HAP-1 (cell line): ENCODE measurements at places on chromosomes 12 and 14.

DNA sequence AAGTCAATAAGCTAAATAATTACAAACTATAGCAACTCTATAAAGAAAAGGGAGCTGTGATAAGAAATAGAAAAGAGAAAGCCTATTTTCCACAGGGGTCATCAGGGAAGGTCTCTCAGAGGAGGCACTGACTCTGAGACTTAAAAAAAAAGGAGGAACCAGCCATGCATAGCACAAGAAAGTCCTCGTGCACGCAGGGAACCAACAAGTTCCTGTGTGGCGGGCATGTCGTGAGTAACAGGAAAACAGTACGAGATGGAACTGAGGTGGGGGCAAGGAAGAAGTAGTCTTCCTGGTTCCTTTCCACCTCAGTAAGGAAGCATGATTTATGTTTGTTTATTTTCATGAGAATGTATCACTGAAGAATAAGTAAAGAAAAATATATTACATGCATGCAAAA, 367.0 kb upstream of the TMEM132C start:
- no peak for DNase-seq

DNA sequence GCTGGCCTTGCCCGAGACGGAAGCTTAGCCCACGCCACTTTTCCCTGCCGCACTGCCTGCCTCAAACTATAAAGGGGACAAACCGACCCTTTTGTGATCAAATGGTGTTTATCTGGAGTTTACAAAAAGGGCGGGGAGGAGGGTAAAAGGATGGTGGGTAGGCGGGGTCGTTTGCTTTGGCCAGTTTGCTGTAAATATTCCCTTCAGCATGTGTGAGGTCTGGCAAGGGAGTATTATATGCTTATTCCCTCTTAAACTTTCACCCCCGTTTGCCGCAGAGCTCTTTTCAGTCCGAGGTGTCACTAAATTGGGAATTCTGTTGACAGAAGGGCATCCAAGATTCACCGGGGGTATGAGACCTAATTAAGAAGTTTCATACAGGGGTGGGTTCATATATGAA, 3.8 kb upstream of the TBX3 start:
- no peak for DNase-seq

- no peak for DNase-seq
These were observed 231.0 kb upstream of the ATP2B1 start for GRCh38 chr12:89939522-89940215.

DNA sequence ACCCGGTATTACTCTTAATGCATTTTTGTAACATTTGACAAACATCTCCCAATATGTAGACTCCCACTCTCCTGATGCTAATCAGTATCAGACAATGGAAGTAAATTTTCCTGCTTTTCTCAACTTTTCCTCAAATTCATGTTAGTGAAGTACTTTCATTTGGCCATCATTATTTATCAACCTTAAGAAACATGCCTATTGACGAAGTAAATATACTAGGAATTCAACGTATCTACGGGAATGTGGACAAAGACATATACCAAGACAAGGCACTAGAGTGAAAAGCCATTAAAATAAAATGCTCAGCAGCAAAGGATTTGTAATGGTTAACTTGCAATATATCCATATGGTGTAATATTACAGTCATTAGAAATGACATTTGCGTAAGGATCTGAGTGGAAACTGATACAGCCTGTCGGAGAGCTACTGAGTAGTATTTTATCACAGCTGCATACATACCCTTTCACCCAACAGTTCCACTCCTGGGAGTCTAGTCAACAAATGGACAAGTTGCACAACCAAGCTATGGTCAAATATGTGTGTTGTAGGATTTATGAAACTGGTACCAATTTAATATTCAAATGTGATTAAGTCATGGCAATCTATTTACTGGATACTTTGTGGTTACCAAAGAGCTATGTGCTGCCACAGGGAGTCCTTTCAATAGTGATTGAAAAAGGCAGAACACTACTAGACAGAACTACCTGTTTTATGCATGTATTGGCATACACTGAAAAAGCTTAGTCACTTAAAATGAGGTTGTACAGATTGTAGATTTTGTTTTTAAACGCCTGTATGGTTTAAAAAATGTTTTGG, 26.5 kb downstream of the NUDT4 start:
- no peak for DNase-seq

DNA sequence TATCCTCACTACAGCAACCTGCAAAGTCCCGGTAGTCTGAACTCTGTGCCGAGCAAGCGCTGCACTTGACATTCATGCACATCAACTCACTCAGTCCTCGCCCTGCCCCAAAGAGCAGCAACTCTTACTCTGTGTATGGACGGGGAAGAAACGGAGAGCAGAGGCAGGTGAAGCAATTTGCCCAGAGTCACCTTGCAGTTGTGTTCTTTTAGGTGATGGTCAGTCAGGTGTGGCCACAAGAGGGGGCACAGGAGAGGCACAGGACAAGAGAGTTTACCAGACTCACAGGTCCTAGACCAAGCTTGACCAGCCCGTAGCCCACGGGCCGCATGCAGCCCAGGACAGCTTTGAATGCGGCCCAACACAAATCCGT, 39.1 kb downstream of the TSPAN11 start:
- no peak for DNase-seq

DNA sequence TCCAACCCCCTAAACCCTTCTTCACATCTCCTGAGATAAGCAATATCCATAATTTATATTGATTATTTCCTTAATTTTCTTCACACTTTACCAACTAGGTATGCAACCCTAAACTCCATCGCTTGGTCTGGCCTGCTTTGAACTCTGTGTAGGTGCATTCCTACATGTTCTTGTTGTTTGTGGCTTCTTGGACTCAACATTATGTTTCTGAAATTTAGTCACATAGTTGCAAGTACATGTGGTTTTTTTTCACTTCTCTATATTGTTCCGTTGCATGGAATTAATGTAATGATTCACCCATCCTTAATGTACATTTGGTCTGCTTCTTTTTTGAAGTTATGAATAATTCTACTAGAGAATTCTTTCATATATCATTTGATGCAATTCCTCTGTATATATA, 1.6 kb upstream of the TAS2R30 start:
- DNase-seq = no peak

- no peak for DNase-seq
These were observed 141.7 kb downstream of the TMEM132C start for GRCh38 chr12:128408669-128409068.

DNA sequence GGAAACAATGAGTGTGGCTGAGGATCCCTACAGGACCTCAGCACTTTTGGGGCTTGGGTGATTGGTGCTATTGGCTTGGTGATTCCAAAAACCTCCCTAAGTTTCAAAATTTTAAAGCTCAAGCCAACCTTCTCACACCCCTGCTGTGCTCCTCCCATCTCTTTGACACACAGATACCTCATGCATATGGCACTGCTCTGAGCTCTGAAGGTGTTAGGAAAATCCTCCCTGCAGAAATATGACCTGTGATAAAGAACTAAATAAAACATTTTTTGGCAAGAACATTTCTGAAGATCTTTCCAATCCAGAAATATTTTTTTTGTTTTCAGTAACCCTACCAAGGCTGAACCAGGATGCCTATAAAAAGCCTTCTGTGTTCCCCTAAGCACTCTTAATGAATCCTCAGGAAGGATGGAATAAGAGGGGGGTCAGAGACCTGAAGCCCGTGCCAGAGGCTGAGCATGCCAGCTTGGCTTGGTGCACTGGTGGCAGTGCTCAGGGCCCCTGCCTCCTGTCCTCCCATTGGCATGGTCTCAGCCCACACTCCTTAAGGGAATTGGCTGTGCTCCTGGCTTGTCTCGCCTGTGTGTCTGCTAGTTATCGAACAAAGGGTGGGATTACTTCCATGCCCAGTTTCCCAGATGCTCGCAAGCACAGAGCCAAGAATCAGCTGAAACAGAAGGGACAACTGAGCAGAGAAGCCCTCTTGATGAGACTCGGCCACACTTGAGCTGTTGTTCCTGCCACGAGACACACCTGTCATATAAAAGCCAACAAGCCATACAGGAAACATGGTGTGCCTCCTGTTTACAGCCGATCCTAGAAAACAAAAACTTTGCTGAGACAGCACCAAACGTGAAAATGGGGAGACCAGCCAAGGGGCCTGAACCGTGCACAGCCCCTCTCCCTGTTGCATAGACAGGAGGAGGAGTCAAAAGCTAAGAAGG, 132.7 kb upstream of the EEA1 start:
- no peak for DNase-seq

DNA sequence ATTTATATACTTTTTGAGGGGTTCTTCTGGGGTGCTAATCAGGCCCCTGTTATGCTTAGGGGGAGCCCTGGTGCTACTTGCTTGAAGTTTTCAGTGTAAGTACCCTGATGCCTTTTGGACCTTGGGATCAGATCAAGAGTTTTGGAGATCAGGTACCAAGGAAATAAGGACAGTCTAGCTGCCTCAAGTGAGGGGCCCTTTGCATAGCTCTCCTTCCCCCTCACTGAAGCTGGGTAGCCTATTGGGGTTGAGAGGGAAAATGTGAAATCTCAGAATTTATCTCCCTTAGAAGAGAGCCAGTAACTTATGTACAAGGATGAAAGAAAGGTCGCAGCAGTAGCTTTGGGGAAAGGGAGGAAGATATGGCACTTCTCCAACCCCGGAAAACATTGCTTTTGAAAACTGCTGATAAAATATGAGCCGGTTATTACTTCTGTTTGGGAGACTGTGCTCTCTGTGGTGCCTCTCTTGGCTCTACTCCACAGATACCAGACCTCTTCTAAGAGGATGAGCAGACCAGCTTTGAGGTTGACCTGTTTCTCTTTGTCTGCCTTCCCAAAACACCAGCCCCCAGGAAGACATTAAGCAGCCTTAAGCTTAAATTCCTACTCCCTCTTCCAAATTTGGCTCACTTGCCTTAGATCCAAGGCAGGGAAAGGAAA, 8.8 kb upstream of the AMHR2 start:
- no peak for DNase-seq

DNA sequence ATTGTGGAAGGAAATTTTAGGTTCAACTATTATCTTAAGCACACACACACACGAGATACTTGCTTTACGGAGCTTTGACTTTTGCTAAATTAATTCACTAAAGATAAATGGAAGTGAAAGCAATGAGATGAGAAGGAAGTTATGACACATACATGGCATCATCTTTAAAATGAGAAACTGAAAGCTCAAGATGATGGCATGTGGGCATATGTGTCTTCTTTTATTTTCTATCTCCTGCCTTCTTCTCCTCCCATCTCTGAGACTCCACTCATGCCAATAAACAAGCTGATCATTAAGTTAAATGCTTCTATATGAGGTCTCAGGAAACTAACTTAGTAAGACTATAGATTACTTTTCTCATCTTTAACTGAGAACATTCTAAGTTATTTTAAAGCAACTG, 216.7 kb downstream of the MED13L start:
- no peak for DNase-seq

- no peak for DNase-seq
These were observed at the start of gene ACACB for GRCh38 chr12:109115758-109116610. ACACB (plus strand) TSS chr12:109116587; CDS start chr12:109139406, 22,819 bp downstream.

GRCh38 chr12:14268120-14268515, 97.4 kb upstream of the ATF7IP start:
- no peak for DNase-seq

- DNase-seq = no peak
These were observed 4.2 kb downstream of the RHOF start for GRCh38 chr12:121789233-121789781.

DNA sequence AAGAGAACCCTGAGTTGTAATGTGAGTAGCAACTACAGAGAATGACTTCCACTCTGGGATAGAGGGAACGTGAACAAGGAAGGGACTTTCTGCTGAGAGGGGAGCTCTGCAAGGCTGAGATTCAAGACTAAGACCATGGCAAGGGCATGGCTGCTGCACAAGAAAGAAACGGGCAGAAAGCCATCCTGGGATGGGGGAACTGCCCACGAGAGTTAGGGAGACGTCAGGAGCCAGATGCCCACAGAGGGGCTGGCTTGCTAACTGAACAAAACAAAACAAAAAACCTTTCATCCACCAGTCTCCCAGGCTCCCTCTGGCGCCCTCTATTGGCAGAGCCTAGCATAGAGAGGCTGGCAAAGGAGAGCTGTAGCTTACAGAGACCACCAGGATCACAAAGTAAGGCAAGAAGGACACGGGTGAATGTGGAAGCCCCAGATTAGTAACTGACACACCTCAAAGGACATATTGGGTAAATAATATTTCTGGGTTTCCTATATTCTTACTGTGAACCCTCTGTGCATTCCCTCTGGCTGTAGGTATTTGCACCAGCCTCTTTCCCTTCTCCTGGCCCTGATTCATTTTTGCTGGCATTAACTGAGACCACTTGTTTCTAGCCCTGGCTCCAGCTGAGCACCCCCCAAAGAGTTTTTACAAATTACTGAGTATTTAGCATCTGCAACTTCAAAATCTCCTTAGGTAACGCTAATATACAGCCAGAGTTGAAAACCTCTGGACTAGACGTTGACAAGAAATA, 338.3 kb downstream of the EMP1 start:
- peak; percentile 90 for DNase-seq

- no peak for DNase-seq
These were observed 196.5 kb upstream of the PRMT8 start for GRCh38 chr12:3294481-3294911.

DNA sequence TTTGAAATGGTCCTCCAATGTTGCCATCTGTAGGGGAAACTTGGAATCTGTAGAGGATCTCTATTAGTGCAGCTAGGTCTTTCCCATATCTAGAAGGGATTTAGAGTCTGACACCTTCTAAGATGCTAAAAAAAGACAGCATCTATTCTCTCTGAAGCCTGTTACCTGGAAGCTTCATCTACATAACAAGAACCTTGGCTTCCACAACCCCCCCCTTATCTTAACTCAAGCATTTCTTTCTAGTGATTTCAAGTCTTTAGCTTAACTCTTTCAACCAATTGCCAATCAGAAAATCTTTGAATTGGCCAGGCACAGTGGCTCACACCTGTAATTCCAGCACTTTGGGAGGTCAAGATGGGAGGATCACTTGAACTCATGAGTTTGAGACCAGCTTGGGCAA, 543.3 kb downstream of the TRHDE start:
- no peak for DNase-seq

GRCh38 chr12:6778217-6778573, 5.9 kb downstream of the LAG3 start:
- peak; percentile 67 for DNase-seq

DNA sequence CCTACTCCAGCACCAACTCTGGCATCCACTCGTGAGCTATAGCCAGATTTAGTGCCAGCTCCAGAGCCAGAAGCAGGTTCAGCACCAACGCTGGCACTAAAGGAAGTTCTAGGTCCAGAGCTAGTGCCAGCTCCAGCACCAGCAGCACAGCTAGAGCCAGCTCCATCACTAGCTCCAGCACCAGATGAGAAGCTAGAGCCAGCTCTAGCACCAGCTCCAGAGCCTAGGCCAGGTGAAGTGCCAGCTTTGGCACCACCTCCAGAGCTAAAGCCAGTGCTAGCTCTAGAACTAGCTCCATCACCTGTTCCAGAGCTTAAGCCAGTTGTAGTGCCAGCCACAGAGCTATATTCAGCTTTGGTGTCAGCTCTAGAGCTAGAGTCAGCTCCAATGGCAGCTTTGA, 24.7 kb downstream of the ABCD4 start:
- DNase-seq = no peak

- no peak for DNase-seq
These were observed 166.0 kb downstream of the FOXN3 start for GRCh38 chr14:89251061-89251460.
